Activated naive CD8-positive, alpha-beta T cell treated with anti-CD3 and anti-CD28 coated beads, Interleukin-2, amount 10 ng/mL, durations not matched to agents 7 days and 5 days (primary cell): ENCODE measurements at places on chromosomes 5 and 9. TPM values are rescaled to one million over a fixed set of nuclear protein-coding genes. Genes with fewer than 3 reads are reported as not detected.
A peak's percentile ranks its signal among the peaks of the same experiment; 100 is the strongest.

The ASS1 gene
- 2.6 TPM for total RNA-seq

The FAM174A gene
- total RNA-seq = 4.5 TPM

The NEUROG1 gene
- not detected for total RNA-seq

The CD74 gene
- 341 TPM for total RNA-seq

The ELAVL2 gene
- total RNA-seq = not detected

The MTX3 gene
- 17.2 TPM for total RNA-seq

The DDX4 gene
- 1.2 TPM for total RNA-seq

The LIX1 gene
- total RNA-seq = not detected

The MARVELD2 gene
- total RNA-seq = 0.42 TPM

DNA sequence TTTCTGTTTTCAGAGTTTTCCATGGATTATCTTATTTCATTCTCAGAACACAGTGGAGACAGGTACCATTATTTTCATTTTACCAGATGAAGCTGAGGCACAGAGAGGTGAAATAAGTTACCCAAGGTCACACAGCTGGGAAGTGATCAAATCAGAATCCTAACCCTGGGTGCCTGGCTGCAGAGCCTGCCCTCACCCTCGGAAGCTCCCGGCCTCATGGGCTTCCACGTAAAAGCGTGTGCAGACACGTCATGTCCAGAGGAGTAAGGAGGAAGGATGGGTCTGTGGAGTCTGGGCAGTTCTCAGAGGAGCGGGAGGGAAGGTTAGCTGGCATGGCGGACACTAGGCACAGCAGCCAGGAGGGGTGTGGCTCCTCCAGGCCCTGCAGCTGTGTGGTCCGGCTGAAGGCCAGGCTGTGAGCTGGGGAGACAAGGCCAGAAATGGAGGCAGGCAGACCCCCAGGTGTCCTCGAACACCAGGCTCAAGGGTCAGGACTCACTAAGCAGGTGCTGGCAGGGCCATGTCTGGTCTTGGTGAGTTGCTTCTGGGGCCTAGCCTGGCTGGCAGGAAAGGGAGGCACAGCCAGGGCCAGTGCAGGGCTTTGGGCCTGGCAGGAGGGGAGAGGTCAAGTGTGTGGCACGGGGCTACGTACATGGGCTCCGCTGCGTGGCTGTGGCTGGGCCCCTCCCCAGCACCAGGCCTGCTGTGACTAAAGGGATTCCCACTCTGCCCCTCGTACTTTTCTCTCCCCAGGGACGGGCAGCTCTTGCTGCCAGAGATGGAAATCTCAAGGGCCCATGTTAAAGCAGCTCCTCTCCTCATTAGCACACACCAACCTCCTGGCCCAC lies 5.6 kb downstream of the TBC1D9B start:
- no peak for DNase-seq

DNA sequence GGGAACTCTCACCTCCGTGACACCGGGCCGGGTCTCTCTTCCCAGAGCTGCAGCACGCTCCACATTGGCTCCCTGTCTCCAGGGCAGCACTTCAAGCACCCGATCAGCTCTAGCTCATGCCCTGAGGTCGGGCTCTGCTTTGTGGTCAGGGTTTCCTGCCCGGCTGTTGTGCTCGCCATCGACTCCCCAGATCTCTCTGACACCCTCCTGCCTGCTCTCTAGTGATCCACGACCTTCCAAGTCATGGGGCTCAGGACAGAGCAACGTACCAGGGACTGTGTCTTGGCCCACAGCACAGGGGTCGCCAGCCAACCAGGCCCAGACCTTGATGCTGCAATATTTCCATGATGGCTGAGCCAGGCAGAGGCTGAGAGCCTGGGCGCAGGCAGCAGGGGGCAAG lies 45.1 kb downstream of the PRRT1B start:
- DNase-seq = peak; percentile 57

GRCh38 chr5:149471406-149472183 lies 79.6 kb downstream of the CSNK1A1 start:
- DNase-seq = no peak

- DNase-seq = no peak
Observed at GRCh38 chr9:21708856-21709255, 93.6 kb upstream of the MTAP start.

DNA sequence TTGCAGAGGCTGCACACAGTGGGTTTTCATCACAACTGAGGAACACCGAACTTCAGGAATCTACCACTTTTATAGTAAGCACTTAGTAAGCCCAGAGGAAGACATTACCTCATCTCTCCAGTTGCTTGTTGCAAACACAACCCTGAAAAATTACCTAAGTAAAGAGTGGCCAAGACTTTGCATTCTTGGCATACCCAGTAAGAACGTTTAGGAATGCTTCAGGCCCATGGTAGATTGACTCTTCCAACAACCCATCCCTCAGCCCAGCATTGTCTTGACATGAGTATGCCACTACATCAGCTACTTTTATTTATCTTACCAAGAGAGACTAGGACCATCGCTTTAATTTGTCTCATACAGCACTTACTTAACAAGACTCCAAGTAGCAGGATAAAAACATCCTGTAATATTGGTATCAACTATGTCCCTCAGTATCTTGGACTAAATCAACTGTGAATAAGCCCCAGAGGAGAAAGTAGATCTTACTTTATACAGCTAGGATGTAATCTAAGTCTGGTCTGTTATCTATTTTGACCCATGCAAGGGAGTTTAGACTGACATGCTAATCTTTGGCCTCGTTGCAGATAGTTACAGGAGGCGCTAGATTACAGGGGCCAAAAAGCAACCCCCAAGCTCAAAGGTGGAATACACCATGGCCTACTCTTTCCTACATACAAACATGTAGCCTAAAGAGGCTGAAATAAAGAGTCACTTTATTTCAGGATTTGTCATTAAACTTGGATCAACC lies 114.9 kb downstream of the INVS start:
- no peak for DNase-seq

- DNase-seq = no peak
Observed at GRCh38 chr5:164350236-164350635, 844.8 kb downstream of the MAT2B start.

GRCh38 chr5:180070756-180071530 lies 616 bp downstream of the RNF130 start:
- DNase-seq = no peak

DNA sequence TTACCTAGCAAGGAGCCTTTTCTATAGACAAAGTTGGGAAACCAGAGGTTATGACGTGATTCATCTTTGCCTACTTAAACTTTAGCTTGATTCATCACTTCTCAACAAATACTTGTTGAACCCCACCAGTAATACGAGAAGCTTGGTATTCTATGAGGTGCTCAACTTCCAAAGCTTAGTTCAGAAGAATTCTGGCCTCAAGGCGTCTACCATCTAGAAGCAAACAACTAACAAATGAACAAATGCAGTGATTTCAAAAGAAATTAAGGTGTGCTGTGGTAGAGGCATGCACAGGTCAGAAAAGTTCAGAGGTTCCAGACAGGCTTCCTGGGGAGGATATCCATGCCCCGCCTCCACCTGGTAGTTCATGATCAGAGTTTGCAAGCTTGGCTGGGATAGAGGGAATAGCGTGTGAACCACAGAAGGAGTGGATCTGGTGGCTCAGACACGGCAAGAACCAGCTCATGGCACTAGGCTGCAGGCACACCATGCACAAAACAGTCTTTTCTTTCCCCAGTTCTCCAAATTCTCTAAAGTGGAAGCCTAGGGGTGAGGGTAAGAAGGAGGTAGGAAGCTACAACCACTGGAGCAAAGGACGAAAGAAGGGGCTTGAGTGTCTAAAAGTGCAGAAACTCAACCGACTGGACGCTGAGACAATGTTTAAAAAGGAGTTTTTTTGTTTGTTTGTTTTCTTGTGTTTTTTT lies 473.0 kb downstream of the RAB3C start:
- DNase-seq = no peak

- DNase-seq = no peak
Observed at GRCh38 chr9:37571282-37571681, 4.9 kb downstream of the FBXO10 start.

DNA sequence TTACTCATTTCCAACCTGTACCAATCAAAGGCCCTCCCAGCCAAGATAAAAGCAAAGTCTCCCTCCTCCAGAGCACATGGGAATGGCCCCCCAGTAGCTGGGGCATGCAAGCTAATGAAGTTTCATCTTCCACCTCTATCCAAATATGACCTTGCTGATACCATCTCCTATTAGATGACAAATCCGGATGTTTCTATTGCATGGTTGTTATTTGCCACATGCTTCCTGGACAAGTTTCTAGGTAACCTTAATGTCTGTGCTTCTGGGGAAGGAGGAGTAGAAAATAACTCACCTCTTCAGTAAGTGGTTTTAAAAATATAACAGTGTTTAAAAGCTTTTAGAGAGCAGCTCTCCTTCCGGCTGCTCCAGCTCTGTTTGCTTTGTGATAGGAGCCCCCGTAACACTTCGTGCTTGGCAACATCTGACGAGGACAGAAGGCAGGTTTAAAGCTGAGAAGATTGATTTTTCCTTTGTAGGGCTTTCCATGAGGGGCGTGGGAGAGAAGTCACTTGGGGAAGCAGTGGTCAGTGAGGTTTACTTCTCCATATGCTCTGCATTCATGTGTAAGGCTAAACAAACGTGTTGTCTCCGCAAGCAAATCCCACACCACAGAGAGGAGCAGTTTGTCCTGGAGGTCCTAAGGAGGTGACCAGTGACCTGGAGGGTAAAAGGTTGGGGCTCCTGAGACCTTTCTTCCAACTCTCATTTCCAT lies 40.3 kb upstream of the GLRX start:
- DNase-seq = no peak

DNA sequence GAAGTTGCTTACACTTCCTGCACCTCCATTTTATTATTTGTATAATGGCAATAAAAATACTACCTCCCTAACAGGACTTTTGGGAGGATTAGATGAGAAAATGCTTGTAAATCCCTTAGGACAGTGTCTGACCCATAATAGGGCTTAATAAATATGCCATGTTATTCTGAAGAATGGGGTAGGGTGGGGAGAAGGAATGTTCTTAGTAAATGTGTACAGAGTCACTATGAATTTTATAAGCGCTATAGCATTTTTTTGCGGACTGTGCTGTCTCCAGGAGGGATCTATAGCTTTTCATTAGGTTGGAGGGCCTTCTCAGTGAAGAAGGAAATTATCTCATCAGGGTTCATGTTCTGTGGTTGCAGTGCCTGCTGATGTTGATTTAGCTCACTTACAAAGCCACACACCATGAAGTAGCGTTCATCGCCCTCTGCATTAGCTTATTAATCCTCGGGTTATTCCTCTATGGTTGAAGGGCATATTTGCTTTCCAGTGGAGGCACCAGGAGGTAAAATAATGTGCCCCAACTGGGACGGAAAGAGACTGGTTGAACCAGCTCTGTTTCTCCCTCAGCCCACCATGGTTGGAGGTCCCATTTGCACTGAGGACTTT lies 497.1 kb downstream of the ARHGEF28 start:
- DNase-seq = no peak

GRCh38 chr5:40359093-40359492 lies 320.6 kb upstream of the PTGER4 start:
- no peak for DNase-seq

- no peak for DNase-seq
Observed at GRCh38 chr9:134365791-134366222, 39.6 kb downstream of the RXRA start.

DNA sequence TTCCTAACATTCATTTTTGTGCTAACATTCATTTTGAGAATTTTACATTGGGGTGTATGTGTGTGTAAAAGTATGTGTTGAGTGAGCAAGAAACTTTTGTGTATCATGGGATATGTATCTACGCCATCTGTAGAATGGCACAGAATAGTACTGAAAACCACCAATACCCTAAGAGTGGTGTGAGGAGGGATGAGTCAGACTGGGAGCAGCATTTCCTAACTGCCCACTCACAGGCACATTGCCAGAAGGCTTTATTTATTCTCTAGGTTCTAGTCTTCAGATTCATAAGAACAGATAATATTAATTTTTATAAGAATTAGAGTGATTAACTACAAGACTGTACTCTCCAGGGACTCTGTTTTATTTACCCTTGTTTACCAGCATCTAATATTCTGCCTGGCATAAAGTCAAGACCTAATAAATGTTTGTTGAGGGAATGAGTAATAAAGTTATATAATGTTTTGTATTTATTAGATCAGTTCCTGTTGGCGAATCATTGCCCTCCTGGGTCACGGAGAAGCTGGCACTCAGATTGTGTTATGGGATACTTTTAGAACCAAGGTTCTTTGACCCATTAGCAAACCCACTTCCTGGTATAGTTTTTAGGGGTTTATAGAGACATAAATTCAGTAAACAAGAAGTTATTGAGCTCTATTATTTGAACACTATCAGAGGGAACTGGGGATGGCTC lies 159.1 kb upstream of the PPP2R2B start:
- no peak for DNase-seq

GRCh38 chr5:102581011-102581410 lies 82.2 kb upstream of the SLCO6A1 start:
- no peak for DNase-seq

DNA sequence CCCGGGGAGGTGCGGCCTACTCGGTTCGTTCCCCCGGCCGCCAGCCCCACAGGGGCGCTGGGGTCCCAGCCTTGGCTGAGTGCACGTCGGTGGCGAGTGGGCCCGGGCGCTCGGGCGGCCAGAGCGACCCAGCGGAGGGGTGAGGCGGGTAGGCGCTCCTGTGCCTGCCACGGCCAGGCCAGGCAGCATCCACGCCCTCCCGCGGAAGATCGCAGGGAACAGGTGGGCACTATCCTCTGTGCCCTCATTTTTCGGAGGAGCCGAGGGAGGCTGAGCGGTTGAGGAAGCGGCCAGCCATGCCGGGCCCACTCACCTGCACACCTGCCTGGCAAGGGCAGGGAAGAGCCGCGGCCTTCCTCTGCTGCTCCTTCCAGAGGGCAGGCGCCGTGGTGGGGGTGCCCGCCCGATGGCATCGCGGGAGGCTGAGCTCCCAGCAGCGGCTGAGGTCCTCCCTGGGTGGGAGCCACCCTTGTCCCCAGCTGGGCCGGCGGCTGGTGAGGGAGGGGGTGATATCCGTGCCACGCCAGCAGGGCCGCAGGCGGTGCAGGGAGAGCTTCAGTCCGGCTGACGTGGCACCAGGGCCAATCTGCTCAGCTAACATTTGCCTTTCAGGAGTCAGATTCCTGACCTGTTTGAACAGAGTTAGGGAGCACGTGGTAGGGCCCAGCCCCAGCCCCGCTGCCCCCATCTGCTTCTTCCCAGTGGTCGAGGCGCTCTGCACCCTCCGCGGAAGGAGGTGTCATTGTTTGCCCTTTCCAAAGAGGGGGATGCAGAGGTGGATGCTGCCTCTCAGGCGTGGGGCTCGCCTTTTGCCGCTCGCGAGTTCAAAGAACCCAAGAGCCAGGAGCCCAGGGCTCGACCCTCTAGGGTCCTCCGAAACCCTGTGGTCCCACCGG lies 1.6 kb upstream of the SEC16A start:
- DNase-seq = peak; percentile 50

GRCh38 chr9:74817281-74817810 lies 70.4 kb downstream of the TRPM6 start:
- DNase-seq = no peak

- DNase-seq = no peak
Observed at GRCh38 chr5:65483546-65484346, 2.0 kb upstream of the ADAMTS6 start.
